ENCODE measurements at places on chromosomes 6 and 20. TPM values are rescaled to one million over a fixed set of nuclear protein-coding genes. Genes with fewer than 3 reads are reported as not detected.
A peak's percentile ranks its signal among the peaks of the same experiment; 100 is the strongest.

DNA sequence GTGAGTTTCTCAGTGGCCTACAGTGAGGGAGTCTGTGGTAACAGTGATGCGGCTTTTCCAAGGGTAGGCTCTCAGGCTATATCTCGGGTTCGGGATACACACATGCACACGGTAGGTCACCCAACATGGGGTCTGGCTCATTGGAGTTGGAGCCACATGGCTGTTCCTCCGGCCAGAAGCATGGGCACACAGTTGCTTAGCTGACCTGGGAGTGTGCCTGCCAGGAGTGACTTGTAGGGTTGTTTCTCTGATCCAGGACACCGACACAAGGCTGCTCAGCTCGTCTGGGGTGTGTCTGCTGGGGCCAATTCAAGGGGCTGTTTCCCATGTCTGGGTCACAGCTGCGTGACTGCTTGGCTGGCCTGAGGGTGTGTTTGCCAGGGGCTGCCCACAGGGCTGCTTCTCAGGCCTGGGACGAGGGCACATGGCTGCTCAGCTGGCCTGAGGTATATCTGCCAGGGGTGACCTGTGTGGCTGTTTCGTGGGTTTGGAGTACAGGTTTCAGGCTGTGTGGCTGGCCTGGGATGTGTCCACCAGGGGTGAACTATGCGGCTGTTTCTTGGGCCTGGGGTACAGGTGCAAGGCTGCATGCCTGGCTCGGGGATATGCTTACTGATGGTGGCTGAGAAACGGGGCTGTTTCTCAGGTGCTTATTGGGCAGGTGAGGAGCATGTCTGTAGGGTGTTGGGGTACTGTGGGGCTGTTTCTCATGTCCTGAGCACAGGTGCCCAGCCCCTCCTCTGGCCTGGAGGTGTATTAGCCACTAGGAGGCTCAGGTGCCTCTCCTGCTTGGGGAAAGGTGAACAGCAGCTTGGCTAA lies 15.2 kb downstream of the KIF25 start:
- H3K4me1 ChIP-seq: peaks cover 12% of the 10 kb centered on the region
- no peaks in the 10 kb centered on the region for H3K36me3 ChIP-seq
- no peak for DNase-seq
- no peak overlapping the region for H3K27ac ChIP-seq

DNA sequence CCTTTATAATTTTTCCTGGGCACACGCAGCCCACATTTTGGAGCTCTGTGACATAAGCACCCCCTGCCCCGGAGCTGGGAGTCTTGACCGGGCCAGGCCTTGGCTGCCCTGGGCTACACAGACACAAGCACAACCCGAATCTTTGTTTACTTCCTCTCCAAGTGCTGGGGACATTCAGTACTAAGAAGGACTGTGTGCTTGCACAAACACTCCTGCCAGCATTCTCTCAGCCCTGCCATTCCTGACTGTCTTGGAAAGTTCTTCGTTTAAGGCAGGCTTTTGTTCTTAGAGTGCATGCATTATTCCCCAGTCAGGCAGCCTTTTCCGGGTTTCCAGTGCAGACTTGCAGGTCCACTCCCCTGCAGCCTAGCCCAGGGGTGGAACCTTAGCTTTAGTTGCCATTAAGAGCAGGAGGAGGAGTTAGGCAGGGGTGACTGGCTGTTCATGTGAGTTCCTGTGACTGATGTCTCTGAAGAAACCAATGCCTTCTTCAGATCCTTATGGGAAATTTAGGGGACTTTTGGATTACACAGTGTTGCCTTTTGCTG lies 28.6 kb downstream of the FOXO3 start:
- H3K27ac ChIP-seq: peak overlapping the region; percentile 82
- no peak overlapping the region for H3K4me3 ChIP-seq
- H3K36me3 ChIP-seq: peaks cover 3% of the 10 kb centered on the region
- peaks cover 65% of the 10 kb centered on the region for H3K4me1 ChIP-seq

Gene IL17A
- not detected for polyA plus RNA-seq

Gene TMEM239
- polyA plus RNA-seq: not detected

GRCh38 chr20:50356525-50356885 lies 153.7 kb upstream of the PTPN1 start:
- no peak for DNase-seq
- H3K27ac ChIP-seq: no peak overlapping the region
- H3K27me3 ChIP-seq: no peaks in the 10 kb centered on the region

Gene CYP21A2
- 0.04 TPM for polyA plus RNA-seq

DNA sequence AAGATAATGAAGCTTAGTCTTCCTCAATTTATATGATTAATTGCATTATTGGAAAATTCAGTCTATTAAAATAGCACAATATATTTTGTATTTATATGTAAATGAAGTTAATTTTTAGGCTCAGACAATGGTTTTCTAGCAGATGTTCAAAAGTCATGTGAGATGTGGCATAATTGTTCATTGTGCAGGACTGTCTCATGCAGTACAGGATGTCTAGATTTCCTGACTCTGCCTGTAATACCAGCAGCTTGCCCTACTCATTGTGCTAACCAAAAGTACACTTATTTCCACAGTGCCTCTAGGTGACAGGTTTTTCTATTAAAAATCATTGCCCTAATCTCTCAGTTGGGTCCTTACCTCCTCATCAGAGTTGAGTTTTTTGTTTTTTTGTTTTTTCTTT lies 12.4 kb downstream of the RALGAPB start:
- no peaks in the 10 kb centered on the region for H3K27me3 ChIP-seq
- no peak overlapping the region for H3K4me3 ChIP-seq
- no peak for DNase-seq

GRCh38 chr6:36301781-36302180 lies 31.9 kb downstream of the PNPLA1 start:
- no peaks in the 10 kb centered on the region for H3K27me3 ChIP-seq
- DNase-seq: no peak
- H3K4me1 ChIP-seq: no peaks in the 10 kb centered on the region
- H3K27ac ChIP-seq: no peak overlapping the region

GRCh38 chr6:85126485-85127167 lies 323.3 kb upstream of the NT5E start:
- H3K4me1 ChIP-seq: no peaks in the 10 kb centered on the region
- no peaks in the 10 kb centered on the region for H3K27me3 ChIP-seq
- no peak overlapping the region for H3K27ac ChIP-seq

GRCh38 chr6:131231103-131231502 lies 95.8 kb downstream of the AKAP7 start:
- no peak overlapping the region for H3K27ac ChIP-seq
- H3K36me3 ChIP-seq: no peaks in the 10 kb centered on the region
- no peak overlapping the region for H3K4me3 ChIP-seq
- no peaks in the 10 kb centered on the region for H3K4me1 ChIP-seq
- no peaks in the 10 kb centered on the region for H3K27me3 ChIP-seq

Gene HLA-DRB1
- polyA plus RNA-seq: 0.31 TPM

DNA sequence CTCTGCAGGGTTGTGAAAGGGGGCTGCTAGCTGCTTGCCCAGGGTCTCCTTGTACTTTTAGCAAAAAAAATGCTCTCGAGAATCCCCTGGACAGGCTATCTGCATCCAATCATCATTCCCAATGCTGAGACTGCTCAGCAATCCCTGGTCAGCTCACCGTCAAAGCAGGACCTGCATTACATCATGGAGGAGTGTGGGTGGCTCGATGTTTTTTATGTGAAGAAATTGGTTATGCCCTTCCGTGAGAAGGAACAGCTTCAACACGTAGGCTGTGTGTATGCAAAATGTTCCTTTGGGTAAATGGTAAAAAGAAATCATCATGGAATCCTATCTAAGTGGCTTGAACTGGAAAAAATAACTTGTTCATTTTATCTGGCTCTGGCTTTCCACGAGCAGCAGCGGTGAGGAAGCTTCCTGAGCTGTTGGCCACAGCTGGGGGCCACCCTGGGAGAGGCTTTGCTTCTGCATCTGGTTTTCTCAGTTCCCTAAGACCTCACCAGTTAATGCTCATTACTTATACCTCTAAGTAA lies 111.4 kb downstream of the FYN start:
- no peak for DNase-seq
- no peaks in the 10 kb centered on the region for H3K27me3 ChIP-seq
- H3K27ac ChIP-seq: no peak overlapping the region
- peaks cover 8% of the 10 kb centered on the region for H3K4me1 ChIP-seq
- peaks cover 6% of the 10 kb centered on the region for H3K36me3 ChIP-seq

- H3K4me1 ChIP-seq: peaks cover 1% of the 10 kb centered on the region
- DNase-seq: no peak
- no peak overlapping the region for H3K27ac ChIP-seq
Observed at GRCh38 chr20:54350415-54350814, 125.0 kb upstream of the DOK5 start.

Gene BFSP1
- 2.2 TPM for polyA plus RNA-seq

GRCh38 chr20:44601801-44602204 lies 19.4 kb downstream of the PKIG start:
- no peak overlapping the region for H3K4me3 ChIP-seq
- no peaks in the 10 kb centered on the region for H3K36me3 ChIP-seq
- H3K27me3 ChIP-seq: no peaks in the 10 kb centered on the region
- H3K4me1 ChIP-seq: peaks cover 2% of the 10 kb centered on the region
- H3K27ac ChIP-seq: no peak overlapping the region
- DNase-seq: no peak

DNA sequence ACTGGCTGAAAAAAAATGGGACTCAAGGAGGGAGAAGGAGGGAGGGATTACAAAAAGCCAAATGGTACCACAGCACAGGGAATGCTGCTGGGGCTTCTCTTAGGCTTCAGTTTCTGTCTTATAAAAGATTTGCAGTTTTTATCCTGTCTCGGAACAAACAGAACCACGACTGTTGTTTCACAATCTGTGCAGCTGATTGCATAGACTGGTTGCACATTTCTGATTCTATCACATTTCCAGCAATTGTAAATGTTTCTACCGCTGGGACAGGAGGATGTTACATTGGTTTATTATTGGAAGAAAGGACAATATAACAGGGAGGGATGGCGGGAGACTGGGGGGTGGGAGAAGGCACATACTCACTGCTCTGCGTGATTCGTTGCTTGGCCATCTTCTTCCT lies 73.5 kb upstream of the ARID1B start:
- no peaks in the 10 kb centered on the region for H3K27me3 ChIP-seq
- H3K36me3 ChIP-seq: no peaks in the 10 kb centered on the region
- no peak for DNase-seq
- H3K4me1 ChIP-seq: peaks cover 9% of the 10 kb centered on the region
- no peak overlapping the region for H3K4me3 ChIP-seq

Gene POPDC3
- 15.9 TPM for polyA plus RNA-seq

DNA sequence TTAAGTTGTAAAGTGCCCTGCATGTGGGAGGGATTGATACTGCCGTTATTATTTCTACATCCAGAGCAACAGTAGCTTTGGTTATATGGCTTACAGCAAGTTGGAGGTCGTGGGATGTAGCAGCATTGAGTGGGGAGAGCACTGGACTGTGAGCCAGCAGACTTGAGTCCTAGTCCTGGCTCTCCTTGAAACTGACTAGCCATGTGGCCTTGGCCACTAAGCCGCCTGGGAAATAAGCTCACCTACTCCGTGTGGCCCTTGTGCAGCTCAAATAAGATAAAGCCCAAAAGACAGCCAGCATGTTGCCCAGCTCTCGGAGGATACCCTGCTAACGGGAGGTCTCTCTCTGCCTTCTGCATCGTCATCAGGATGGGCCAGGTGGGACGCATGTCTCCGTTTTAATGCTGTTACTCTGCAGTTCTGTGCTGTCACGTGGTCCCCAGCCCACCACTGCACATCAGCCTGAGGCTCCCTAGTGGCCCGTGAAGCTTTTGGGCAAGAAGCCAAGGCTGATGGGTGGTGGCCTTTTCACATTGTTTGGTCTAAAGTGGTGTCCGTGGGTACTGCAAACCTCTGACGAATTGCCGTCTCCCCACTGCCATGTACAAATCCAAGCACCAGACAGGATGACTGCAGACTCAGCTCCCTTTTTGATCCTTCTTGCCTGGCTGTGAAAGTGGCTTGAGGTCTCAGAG lies 7.9 kb downstream of the EPB41L1 start:
- no peak for DNase-seq
- peaks cover 14% of the 10 kb centered on the region for H3K27me3 ChIP-seq
- no peak overlapping the region for H3K27ac ChIP-seq
- no peaks in the 10 kb centered on the region for H3K4me1 ChIP-seq
- no peak overlapping the region for H3K4me3 ChIP-seq
- H3K36me3 ChIP-seq: no peaks in the 10 kb centered on the region

GRCh38 chr20:43458422-43458924 lies 777 bp downstream of the SRSF6 start:
- H3K4me1 ChIP-seq: peaks cover 13% of the 10 kb centered on the region
- DNase-seq: no peak
- no peaks in the 10 kb centered on the region for H3K27me3 ChIP-seq
- peak overlapping the region; percentile 93 for H3K4me3 ChIP-seq
- H3K36me3 ChIP-seq: peaks cover 35% of the 10 kb centered on the region

DNA sequence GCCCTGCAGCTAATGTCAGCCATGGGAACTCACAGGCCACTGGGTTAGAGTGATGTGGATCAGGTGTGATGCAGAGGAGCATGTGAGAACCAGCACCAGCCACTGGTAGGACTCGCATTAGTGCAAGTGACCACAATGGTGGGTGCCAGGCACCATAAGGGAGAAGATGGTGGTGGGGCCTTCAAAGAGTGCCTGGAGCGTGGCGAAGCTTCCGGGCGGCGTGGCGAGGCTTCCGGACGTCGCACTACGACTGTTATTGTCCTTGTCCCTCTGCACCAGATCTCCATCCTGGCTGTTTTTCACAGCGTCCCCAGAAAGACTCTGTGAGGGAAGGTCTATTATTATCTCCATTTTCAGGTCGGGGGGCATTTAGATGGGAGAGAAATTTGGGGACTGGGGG lies 43.9 kb downstream of the C20orf203 start:
- DNase-seq: no peak
- H3K4me1 ChIP-seq: peaks cover 14% of the 10 kb centered on the region
- H3K4me3 ChIP-seq: no peak overlapping the region
- no peak overlapping the region for H3K27ac ChIP-seq

DNA sequence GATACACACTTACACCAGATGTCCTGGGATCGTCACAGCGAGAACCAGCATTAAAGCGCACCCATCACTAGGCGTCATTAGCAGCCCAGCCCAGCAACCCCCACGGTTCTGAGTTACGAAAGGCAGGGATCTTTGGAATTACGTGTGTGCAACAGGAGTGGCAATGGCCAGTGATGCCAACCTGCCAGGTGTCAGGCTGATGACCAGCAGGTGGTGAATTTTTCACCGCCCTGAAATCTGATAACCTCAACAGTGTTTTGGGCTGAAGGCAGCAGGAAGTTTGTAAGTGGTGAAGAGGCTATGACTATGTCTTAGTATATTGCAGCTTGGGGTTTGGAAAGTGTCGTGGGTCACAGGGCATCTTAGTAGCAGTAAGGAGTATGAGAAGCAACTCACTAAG lies 166.1 kb downstream of the TMEM242 start:
- peaks cover 3% of the 10 kb centered on the region for H3K36me3 ChIP-seq
- H3K27ac ChIP-seq: no peak overlapping the region
- no peak for DNase-seq
- no peaks in the 10 kb centered on the region for H3K27me3 ChIP-seq
- no peaks in the 10 kb centered on the region for H3K4me1 ChIP-seq

GRCh38 chr6:47678739-47679138 lies 19.6 kb upstream of the ADGRF4 start:
- no peaks in the 10 kb centered on the region for H3K36me3 ChIP-seq
- DNase-seq: no peak
- H3K27ac ChIP-seq: no peak overlapping the region

All from keratinocyte (primary cell).